Stimulated activated CD4-positive, alpha-beta T cell treated with anti-CD3 and anti-CD28 coated beads, Interleukin-1b, Interleukin-23, amount 100 ng/mL, for 1 hour (primary cell): ENCODE measurements at places on chromosomes 4 and X.

- no peak for DNase-seq
These were observed 9.8 kb upstream of the TLR1 start for GRCh38 chr4:38814386-38814785.

DNA sequence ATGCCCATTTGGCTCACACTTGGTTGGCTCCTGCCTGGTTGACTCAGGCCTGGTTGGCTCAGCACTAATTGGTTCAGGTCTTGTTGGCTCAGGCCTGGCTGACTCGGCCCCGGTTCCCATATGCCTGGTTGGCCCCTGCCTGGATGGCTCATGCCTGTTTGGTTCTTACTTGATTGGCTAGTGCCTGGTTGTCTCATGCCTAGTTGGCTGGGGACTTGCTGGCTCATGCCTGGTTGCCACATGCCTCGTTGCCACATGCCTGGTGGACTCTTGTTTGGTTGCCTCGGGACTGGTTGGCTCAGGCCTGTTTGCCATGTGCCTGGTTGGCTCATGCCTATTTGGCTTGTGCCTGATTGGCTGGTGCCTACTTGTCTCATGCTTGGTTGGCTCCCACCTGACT, 103.7 kb downstream of the APOOL start:
- DNase-seq = no peak

- no peak for DNase-seq
These were observed 11.4 kb downstream of the L1CAM start for GRCh38 chrX:153874366-153875125.

- no peak for DNase-seq
These were observed 224.1 kb downstream of the SHROOM3 start for GRCh38 chr4:76659103-76659490.

- no peak for DNase-seq
These were observed 16.8 kb downstream of the REPS2 start for GRCh38 chrX:16963216-16963615.

- no peak for DNase-seq
These were observed 325.3 kb upstream of the FTHL17 start for GRCh38 chrX:31397119-31397518.

DNA sequence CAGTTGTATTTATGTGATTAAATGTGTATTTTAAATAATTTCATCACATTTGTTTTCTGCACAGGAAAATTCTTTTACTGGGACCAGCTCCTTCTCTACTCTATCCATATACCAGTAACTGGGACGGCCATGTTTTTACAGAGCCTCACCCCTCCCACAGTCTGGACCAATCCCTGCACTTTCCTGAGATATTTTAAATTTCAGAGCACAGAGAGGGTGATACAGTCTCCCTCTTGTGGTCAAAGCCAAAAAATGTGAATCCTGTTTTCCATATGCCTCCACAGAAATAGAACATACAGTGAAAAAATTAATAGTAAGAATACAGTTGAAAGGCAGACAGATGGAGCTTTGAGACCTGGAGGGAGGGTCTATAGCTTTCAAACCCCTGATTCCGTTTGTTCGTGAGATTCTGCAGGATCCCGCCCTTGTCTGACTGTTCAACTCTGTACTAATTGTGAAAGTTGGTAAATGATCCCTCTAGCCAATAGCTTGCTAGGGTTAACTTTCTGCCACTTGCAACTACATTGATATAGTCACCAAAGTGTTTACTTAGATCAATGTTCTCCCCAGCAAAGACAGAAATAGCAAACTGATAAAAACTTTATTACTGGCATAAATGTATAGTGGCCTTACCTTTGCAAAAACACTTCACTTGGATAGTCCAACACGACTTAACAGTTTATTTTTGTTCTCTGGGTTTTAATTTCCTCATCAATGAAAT, 172.2 kb downstream of the PPARGC1A start:
- DNase-seq = no peak

DNA sequence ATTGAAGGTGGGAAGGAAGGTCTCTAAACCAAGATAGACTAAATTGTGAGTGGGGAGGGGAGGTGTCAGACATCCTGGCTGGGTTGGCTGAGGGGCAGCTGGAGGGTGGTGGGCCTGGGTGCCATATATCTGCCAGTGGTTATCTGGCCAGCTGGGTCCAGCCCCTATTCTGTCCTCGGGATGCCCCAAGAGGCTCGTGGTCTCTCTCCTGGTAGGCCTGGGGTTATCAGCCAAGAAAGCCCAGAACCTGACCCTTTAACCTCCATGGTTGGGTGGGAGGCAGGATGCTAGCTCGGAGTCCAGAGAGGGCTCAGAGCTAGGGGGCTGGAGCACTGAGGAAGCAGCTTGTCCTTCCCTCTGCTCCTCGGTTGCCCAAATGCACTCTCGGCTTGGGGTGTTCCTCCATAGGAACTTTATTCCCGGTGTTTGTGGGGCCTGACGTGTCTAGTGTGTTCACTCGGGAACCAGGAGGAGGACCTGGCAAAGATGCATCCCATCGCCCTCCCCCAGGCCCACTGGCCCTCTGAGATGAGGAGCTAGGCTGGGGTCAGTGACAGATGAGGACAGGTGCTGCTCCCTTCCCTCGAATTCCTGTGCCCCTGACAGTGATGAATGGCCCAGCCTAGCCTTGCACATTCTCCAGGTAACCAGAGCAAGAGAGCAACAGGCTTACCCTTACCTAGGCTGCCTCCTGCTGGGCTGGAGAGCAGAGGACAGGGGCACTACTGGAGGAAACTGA, 5.2 kb upstream of the EFNB1 start:
- DNase-seq = no peak

DNA sequence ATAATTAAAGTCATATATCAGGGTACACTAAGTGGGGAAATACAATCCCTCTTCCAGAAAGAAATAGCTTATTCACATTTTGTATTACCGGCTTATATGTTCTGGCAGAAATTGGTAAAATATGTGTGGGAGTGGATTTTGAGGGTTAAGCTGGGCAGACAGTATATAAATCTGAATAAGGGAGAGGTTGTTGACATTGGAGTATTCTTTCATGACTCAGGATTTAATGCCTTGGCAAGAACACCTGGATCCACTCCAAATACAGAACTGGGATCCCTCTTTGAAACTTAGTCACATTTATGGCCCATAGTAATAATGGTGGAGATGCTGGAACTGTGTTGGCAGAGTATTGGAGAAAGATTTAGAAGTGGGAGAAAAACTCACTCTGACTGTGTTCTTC, 54.3 kb upstream of the TET2 start:
- no peak for DNase-seq

DNA sequence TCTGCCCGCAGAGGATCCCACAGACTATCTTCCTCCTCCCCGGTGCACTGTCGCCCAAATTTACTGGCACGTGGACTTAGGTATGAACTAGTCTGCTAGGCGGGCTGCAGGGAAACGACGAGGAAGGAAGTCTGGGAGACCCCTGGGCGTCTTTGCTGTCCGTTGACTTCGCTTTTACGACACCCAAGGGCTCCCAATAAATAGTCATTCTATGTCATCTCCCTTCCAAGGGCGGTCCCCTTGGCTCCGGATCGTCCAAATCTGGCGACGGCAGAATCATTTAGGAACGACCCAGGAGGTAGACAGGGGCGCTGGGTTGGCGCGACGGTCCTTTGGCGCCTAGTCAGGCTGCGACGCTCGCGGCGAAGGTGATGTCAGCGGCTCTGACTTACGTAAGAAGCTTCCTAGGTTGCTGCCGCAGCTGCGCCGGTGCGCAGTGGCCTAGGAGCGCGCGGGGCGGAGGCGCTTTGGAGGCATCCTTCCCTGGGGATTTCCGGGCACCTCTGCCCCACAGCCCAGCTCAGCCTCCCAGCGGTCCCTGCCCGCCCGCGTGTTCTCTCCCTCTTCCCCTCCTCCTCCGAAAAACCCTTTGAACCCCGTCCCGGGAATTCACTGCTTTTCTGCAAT, 2.2 kb downstream of the NHS start:
- DNase-seq = no peak

GRCh38 chr4:120081726-120082125, 15.1 kb upstream of the MAD2L1 start:
- DNase-seq = no peak

GRCh38 chrX:46180258-46180687, 364.9 kb downstream of the ZNF674 start:
- no peak for DNase-seq

GRCh38 chrX:10126044-10126443, 30.7 kb upstream of the CLCN4 start:
- no peak for DNase-seq

DNA sequence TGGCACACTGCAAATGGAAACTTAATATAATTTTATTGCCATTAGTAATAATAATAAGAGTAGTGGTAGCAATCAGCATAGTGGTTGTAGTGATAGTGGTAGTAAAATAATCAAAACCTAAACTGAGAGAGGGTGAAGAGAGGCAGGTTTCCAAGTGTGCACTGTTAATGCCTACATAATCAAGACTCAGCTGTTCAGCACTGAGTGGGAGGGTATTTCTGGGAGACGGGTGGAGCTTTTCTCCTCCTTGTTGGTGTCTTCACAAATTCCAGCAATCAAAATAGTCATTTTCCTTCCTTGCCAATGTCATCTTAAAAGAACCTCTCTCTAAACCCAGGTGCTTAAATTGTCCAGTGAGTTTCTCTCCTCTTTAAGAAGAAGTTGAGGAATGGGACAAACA, 18.6 kb downstream of the CCDC149 start:
- no peak for DNase-seq

GRCh38 chr4:153645183-153645582, 38.9 kb upstream of the TLR2 start:
- no peak for DNase-seq

- DNase-seq = no peak
These were observed 23.8 kb upstream of the C4orf51 start for GRCh38 chr4:145656156-145656555.

GRCh38 chr4:41297832-41298231, 41.1 kb downstream of the UCHL1 start:
- DNase-seq = no peak

DNA sequence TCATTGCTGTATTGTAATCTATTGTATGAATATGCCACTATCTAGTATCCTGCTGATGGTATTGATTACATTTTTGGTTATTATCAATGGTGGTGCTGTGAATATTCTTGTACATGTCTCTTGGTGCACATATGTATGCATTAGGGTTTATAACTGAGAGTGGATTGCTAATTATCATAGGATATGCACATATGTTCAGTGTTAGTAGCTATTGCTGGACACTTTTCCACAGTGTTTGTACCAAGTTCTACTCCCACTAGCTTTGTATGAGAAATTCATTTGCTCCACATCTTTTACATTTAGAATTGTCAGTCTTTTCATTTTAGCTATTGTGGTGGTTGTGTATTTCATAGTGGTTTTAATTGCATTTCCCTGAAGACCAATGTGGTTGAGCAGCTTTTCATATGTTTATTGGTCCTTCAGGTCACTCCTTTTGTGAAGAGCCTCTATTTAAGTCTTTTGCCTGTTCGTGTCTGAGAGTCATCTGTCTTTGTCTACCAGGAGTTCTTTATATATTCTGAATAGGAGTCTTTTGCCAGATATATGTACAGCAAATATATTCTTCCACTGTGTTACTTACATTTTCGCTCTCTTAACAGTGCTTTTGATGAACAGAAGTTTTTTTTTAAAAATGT, 87.1 kb downstream of the TBC1D19 start:
- DNase-seq = no peak

DNA sequence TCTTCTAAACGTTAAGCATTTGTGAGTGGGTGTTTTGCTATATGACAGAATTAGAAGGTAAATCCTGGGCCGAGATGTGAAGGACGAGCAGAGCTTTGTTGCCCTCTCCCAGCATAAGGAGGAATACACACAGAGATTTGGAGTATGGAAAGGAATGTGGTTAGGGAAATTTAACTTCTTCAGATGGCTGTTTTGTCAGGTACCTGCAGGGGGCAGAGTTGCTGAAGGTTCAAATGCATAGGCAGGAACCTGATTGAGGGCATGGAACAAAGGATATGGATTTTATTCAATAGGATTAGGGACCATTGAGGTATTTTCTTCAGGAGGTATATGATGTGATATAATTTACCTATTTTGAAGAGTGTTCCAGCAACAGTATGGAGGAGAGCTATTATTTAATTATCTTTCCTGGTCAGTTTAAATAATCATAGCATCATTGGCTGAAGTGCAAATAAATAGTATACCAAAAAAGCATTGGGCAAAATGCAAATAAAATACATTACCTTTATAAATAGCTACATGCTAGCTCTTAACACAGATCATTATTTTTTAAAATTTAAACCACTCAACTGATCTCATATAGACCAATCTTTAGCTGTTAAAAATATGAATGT, 143.6 kb downstream of the SLIT2 start:
- no peak for DNase-seq

DNA sequence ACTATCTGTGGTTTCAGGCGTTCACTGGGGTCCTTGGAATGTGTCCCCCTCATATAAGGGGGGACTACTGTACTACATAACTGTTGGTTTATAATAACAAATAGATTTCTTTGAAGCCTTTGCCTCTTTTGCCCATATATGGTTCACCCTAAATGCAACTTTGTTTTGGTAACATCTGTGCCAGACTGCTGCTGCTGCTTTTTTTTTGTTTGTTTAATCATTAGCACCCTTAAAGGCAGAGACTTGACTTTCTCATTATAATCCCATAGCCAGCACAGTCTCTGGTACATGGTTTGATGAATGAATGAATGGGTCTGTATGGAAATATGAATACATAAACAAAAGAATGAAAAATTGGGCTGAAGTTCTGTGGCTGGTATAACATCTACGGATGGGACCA, 80.2 kb upstream of the LHFPL1 start:
- DNase-seq = no peak

- no peak for DNase-seq
These were observed 18.4 kb upstream of the AFF1 start for GRCh38 chr4:86916392-86916791.

DNA sequence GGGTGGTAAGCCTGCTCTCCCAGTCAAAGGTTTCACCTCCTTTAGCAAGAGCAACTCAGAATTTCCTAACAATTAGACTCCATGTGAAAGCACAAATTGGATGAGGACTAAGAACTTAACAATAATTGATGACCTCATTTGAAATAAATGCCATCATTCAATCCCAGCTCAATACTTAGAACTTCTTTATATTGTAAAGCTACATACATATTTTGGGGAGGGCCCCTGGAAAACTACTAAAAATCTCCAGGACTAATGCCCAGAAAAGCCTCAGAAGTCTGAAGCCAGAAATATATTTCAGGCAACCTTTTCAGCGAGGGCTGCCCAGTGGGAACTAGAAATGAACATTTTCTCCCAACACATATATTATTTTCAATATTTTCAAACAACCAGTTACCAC, 38.1 kb downstream of the AMOT start:
- DNase-seq = no peak

GRCh38 chr4:184821242-184821641, 4.5 kb downstream of the ACSL1 start:
- no peak for DNase-seq

GRCh38 chr4:84848432-84848831, 118.1 kb downstream of the WDFY3 start:
- DNase-seq = no peak

- no peak for DNase-seq
These were observed 8.3 kb upstream of the ZXDB start for GRCh38 chrX:57583477-57583876.

- DNase-seq = no peak
These were observed 167.9 kb downstream of the SMIM20 start for GRCh38 chr4:26081795-26082498.

DNA sequence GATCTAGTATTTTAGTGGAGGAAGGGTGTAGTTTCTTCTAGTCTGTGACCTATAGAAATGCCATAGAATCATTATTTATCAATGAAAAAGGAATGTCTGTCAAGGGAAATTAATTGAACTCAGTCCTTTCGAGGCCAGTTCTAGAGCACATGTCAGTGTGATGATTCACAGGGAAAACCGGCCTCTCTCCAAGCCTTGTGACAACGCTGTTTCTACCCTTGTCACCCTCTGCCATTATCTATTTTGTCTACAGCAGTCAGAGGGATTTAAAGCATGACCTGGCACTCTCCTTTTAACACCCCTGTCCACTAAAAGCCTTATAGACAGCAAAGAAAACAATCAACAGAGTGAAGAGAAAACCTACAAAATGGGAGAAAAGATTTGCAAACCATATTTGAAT, 119.8 kb downstream of the DRD5 start:
- DNase-seq = no peak
